ENCODE measurements at places on chromosomes 1 and 21.

DNA sequence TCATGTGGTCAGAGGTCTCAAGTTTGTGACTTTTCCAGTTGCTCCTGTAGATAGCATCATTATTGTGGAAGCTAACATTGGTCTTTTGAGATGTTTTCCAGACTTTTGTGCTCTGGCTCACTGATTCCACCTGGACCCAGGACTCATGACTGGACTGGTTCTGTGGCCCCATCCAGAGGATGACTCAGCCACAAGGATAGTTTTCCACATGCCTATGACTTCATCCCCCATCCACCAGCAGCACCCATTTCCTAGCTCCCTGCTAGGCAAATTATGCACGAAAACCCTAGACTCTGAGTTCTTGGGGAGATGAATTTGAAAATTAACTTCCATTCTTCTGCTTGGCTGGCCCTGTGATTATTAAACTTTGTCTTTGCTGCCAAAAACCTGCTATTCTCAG lies 949.3 kb downstream of the MRPL39 start:
- DNase-seq, result no peak

DNA sequence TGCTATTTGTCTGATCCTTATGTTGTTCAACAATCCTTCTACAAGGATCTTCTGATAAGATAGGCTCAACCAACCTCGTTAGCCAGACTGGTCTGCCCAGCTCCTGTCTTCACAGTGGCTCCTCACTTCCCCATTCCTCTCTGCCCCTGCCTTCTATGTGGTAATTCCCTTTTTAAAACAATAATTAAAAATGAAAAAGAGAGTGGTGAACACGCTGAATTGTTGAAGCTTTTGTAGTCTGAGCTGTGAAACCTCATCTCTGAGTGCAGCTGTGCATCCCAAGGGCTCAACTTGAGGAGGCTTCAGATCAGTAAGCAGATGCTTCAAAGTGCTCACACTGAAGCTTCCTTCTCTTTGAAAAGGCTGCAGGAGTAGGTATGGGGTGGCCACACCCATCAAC lies 70.7 kb upstream of the JUN start:
- no peak for DNase-seq

DNA sequence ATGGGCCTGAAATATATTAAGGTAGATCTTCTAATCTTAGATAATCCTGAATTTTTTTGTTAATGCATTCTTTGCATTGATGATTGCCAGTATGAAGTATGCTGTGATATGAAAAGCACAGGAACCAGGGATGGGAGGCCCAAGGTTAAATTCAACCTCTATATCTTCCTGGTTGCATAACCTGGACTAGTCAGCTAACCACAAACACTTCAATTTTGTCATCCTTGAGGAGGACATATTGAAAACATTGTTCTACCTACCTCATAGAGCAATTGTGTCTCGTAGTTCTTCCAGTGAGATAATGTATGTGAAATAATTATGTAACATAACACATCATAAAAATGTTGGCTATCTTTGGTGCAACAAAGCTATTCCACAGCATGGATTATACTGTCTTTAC lies 25.6 kb downstream of the PDC start:
- DNase-seq, result no peak

GRCh38 chr1:182235952-182236650 lies 155.5 kb downstream of the GLUL start:
- DNase-seq, result no peak

- no peak for DNase-seq
Measured at GRCh38 chr1:46543382-46543760, 8.1 kb downstream of the KNCN start.

GRCh38 chr1:190579552-190580193 lies 102.0 kb upstream of the BRINP3 start:
- DNase-seq, result no peak

DNA sequence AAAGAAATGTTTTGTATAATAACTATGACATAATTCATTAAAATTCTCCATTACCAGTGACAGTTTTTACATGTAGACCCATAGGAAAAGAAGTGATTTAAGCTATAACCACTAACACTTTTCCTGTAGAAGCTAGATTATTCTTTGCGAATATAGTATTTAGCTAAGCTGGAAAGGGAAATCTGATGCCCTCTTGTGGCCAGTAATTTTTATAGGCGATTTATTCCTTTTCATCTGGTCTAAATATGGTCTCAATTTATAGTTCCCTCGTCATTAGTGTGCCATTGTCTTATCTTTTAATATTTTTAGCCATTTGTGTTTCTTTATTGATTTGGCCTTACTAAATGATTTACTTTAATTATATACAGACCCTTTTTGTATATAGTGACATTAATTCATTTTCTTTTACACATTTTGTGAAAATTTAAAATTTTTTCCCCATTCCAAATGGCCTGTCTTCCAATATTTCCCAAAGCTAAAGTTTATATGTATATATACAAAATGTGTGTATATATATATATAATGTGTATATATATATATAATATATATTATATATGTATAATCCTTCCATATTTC lies 26.7 kb downstream of the BTG3 start:
- DNase-seq, result no peak

GRCh38 chr1:40078512-40079333 lies 18.3 kb downstream of the PPT1 start:
- peak; percentile 45 for DNase-seq

- no peak for DNase-seq
Measured at GRCh38 chr1:10940838-10941237, 71.6 kb upstream of the TARDBP start.

GRCh38 chr1:234488054-234489006 lies 9.4 kb upstream of the TARBP1 start:
- DNase-seq, result no peak

DNA sequence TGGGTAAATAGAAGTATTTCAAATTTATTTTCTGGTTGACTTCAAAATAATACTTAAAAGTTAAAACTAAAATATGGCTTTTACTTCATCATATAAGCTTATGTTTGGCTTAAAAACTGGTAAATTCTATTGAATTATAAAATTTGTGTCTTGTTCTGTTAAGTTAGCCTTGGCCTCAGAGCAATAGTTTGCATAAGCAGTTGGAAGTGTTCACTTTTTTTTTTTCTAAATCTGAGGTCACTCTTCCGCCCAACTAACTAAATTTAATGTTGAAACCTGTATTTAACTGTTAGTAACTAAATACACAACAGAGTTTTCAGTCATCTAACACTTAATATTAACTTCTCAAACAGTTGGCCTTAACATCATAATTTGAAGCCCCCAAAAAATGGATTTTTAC lies 871.7 kb upstream of the ADAMTS5 start:
- DNase-seq, result no peak

DNA sequence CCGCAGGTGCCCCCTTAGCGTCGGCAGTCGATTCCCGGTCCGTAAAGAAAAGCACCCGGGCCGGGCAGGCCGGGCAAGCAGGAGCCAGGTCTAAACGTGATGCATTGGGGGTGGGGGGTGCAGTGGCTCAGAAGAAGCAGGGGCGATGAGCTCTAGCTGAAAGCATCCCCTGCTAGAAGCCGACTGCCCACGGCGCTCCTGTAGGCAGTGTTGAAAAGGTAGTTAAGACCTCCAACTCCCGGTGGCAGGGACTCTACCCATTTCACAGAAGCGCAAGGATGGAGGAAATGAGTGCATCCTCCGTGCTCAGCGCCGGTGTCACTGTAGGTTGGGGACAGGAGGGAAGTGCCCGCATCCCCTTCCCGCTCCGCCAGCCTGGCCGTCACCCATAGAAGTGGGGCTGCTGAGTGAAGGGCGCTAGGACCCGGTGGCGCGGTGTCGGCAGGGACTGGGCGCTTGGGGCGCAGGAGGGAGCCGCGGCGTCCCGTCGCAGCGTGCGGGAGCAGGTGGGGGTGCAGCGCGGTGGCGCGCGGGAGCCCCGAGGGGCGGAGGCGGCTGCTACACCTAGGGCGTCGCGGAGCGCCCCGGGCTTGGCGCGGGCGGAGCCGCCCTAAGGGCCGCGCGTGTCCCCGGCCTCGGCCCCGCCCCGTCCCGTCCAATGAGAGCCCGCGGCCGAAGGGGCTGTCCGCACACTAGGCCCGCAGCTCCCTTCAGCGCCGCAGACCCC lies at the start of gene WNT2B:
TSS of gene WNT2B (plus strand) at position 688 of the 727 bp plus-strand sequence. CDS start 298 bp downstream, outside the sequence.
- peak; percentile 54 for DNase-seq

GRCh38 chr1:161266836-161267235 lies 8.3 kb downstream of the PCP4L1 start:
- DNase-seq, result no peak

DNA sequence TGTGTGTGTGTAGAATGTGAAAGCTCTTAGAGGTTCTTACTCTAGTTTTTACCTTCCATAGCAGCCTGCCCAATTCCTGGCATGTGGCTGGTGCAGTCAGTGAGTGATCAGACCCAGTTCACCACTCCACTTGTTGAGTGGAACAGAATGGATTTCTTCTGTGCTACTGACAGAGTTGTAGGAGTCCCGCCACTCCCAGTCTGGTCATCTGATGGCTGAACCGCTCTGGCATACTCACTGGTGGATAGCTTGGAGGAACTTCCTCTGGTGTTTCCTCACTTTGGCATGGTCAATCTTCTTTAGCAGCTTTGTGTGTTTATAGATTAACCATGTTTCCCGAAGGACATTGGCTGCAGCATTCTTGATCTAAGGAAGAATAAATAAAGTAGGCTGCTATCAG lies 106.7 kb upstream of the ADAR start:
- DNase-seq, result no peak

DNA sequence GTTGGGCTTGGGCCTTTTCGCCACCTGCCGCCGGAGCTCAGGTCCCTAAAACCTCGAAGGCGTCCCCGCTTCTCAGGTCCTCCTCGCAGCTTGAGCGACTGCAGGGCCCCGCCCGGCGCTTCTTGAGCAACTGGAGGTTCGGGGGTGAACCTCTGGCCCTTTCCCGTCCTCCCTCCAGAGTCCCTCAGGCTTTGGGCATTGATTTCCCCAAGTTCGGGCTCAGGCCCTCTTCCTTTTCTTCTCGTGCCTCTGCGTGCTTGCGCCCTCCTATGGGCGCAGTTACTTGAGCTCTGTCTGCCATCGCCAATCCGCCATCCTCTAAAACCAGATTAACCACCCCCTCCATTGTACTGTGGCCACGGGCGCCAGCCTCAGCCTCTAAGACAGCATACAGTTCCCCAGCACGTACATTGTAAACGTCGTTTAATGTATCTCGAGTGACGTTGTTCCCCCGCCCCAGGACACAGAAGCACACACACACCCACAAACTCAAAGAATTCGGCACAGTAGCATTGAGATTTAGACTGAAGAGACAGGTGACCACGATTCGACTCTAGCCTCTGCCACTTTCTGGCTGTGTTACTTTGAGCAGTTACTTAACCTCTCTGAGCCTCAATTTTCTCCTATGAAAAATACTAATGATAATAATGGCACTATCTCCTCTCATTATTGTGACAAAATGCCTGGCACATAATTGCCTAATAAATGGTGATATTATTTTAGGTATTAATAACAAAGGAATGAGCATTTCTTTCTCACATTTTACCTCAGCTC lies 22.6 kb downstream of the BTG2 start:
- DNase-seq, result peak; percentile 60

DNA sequence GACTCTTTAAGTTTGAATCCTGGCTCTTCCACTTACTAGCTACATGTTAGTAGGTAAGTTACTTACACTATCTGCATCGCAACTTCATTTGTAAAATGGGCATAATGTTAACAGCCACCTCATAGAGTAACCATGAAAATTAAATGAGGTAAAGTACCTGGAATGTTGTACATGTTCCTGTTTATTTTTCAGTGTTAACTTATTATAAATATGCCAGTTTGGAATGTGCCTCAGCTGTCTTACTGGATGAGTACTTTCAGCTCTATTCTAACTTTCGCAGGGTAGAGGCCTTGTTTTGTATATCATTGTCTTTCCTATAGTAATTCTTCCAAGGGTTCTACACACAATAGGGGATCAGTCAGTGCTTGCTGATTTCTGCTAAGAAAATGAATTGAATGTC lies 167.4 kb downstream of the DUSP10 start:
- no peak for DNase-seq

DNA sequence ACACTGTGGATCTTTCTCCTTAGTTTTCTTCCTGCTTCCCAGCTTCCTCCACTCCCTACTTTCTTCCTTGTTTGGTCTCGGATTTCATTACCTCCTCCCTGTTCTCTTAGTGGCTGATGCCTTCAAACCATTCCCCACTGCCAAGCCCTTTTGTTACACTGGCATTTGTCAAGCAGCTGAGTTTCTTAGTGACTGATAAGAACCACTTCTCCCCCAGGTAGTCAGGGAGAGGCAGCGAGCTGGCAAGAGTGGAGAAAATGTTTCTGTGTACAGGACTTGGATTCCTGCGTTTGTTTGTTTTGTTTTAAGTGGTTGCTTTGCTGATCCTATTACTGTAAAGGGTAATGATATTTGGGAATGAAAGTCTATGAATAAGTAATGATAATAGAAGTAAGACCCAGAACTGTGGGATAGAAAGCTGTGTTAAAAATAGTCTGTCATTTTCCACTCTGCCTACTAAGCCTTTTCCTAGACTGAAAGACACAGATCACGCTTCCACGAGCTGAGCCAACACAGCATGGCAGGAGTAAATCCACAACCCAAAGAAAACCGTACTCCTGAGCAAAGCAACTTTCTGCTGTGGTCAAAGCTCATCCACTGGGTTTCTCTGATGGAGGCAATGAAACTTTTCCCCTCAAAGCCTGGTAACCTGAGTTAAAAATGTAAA lies 10.1 kb upstream of the SERTAD4 start:
- no peak for DNase-seq

DNA sequence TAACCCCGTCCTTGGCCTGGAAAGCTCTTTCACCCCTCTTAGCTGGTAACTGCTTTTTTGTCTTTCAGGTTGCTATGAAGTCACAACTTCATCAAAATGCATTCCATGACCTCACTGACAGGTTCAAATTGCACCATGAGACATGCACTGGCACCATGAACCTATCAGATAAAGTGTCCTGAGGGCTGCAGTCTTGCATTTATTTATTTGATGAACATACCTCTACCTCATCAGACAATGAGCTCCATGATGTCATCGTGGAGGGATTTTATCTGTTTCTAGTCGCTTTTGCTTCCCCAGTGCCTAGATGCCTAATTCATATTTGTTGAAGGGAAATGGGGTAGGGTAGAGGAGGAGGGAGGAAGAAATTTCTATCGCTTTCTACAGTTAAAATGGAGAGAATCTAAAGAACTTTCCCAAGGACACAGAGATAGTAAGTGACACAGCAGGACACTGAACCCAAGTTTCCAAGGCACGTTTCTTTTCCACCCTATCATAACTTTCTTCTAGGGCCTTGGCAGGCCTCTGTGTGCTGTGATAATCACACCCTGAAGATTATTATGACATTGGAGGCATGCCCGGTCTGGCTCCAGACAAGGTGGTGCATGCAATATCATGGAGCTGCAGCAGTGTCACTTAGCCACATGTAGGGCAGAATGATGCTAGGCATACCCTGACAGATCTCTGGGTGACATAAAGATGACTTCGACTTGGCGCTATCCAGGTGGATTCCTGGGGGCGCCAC lies 69.5 kb downstream of the CD58 start:
- DNase-seq, result no peak

GRCh38 chr1:89945852-89946476 lies 48.9 kb upstream of the ZNF326 start:
- DNase-seq, result no peak
